ENCODE measurements at places on chromosomes 4 and X.

- DNase-seq, result no peak
These were observed 70.0 kb upstream of the FAM241A start for GRCh38 chr4:112075129-112075753.

GRCh38 chrX:131046596-131046995, 11.6 kb upstream of the ARHGAP36 start:
- DNase-seq, result no peak

GRCh38 chr4:153757407-153757806, 2.4 kb downstream of the RNF175 start:
- DNase-seq, result no peak

DNA sequence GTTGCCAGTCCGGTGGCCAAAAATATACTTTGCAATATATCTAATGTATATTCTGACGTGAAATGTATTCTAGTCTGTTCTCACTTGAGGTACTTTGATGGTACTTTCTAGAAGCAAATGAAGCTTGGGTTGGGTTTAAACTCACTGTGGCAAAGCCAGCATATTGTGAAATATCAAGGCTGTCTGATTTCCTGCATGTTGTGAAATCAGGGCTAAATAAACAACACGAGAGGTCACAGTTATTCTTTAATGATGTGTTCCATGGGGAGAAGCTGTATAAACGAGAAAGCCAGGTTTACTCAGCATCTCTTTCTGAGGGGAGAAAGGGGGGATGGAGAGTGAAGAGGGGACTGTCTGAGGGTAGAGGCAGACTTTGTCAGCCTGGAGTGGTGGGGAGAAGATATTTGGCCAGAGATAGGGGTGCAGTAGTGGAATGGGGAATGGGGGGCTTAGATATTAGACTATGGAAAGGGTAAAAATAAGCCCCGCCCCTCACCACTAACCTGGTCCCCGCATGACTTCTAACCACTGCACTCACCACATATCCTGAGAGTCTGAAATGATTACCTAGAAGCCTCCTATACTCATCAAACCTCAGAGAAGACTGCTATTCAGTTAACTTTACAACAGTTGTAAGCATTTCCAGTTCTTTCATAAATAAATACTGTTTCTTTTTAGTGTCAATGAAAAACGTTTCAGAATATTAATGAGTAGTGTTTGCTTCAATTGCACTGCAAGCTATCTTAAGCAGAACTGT, 5.9 kb upstream of the SCARB2 start:
- no peak for DNase-seq

GRCh38 chr4:101292901-101293300, 54.4 kb downstream of the PPP3CA start:
- no peak for DNase-seq

All from D721Med (cell line).